ENCODE measurements at places on chromosomes 5 and 9.

GRCh38 chr5:9775339-9775738, 145.2 kb upstream of the TAS2R1 start:
- DNase-seq = no peak

GRCh38 chr5:169627551-169627950, 9.5 kb upstream of the DOCK2 start:
- DNase-seq = no peak

GRCh38 chr9:133967024-133967741, 24.9 kb downstream of the VAV2 start:
- no peak for DNase-seq

DNA sequence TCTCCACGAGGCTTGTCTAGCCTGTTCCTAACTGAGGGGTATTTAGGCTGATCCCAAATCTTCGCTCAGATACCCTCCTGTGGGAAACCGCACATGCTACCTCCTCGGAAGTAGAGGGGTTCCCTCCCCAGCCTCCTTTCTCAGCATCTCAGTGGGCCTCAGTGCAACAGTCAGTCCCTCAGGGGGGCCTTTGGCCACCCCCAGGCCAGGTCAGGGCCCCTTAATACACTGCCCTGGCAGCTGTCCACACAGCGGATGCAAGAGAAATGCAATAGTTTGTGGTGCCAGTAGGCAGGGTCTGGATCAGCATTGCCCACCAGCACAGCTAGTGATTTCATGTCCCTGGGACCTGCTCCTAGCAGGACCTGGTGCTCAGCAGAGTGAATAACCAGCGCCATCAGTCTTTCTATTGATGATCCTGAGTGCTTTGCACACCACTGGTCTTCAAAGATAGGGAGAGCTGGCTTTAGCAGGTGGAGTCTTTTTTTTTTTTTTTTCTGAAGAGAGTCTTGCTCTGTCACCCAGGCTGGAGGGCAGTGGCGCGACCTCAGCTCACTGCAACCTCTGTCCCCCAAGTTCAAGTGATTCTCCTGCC, 7.5 kb downstream of the PLPP7 start:
- DNase-seq = no peak
